Cortex of kidney (tissue), 1 donor: ENCODE measurements at places on chromosomes 12 and 14.

DNA sequence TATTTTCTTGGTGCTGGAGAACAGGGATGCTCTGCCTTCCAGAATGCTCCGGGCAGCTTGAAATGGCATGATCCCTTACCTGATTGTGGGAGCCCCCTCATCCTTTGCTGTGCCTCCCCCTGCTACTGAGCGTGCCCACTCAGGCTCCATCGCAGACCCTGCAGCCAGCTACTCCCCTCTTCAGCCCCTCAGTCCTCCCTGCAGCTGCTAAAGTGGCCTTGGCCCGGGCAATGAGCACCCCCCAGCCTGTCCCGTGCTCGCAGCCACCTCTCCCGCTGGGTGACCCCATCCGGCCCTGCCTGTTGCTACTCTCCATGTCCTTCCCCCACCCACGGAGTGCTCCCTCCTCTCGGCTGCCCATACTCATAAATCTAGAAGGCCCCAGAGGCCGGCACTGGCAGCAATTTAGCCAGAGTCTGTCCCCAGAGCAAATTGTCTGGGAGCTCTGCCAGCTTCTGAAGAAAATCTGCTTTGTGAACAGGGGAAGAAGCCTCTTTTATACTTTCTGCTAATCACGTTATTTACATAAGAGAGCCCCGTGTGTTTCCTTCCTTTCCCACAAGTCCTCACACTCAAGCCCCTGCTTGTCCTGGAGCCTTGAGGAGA, 143.7 kb upstream of the FRMD6 start:
- DNase-seq: no peak

DNA sequence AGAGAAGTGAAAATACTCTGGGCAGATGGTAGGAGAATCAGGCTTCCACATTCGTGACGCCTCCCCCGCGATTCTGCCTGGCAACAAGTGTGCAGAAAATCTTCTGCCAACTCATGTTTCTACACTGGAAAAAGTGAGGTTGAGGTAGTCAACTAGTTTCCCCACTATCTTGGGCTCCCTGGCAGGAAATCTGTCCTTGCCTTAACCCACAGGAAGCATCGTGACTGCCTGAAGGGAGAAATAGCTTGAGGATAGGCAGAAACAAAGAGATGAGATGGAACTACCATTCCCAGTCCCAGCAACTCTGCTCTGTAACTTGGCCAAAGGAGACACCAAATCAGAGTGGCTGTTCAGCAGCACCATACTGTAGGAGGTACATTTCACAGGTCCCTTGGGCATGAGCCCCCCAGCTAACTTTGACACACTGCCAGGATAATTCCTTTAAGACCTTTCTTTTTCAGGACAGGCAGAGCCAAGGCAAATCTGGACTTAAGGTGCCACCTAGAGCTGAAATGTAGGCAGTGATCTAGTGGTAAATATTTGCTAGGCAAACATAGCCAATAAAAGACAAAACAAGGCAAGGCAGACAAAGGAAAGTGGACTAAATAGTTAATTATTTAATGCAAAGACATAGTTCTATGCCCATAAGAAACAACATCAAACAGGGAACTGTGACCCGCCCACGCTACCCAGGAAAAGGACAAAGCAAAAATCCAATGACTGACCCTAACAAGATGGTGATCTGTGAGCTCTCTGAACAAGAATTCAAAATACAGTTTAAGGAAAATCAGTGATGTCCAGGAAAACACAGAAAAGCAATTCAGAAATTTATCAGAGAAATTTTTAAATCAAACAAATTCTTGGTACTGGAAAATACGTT, 205.1 kb downstream of the PTPRO start:
- no peak for DNase-seq

DNA sequence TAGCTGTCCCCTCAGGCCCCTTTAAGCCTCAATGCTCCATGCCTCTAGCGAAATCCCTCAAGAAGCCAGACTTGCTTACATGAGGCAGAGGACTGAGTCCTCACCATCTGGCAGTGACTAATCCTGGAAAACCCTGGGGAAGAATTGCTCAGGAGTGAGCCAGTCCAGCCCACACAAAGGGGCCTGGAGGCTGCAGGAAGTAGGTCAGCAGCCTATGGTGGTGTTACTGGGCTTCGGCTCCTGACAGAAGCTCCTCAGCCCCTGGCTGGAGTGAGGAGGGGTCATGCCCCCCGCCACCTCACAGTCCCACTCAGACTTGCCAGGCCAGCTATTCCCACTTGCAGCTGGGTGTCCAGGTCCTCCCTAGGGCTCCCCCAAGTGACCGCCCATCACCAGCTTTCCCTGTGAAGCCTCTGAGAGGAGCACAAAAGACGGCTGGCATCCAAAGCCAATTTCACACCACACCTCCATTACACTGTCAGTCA, 250.5 kb downstream of the DPF3 start:
- DNase-seq: no peak

DNA sequence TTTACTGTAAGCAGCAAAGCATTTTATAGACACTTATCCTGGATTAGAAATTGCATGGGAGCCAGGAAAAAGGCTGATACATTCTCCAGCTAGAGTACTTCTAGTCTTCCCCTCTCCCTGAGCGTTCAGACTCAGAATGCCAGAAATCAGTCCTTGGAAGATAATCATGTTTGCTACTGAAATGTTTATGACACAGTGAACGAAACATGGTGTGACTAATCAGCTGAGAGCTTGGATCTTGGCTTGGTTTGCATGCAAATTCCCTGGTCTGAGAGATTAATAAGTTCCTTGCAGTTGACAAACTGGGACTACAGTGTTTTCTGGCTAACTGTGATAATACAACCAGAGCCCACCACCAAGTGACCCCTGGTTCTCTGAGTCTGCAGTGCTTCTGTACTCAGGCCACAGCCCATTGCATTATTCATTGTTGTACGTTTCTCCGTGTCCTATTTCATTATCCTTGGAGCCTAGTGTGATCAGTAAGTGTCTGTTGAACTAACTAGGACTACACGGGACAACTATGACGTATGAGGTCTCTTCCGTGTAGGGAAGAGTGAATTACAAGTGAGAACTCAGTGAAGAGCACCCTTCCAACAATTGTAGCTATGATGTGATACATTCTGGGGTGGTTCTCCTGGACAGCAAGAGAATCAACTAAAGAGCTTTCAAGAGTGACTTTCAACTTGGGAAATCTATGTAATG, 34.6 kb upstream of the EVL start:
- DNase-seq: no peak

DNA sequence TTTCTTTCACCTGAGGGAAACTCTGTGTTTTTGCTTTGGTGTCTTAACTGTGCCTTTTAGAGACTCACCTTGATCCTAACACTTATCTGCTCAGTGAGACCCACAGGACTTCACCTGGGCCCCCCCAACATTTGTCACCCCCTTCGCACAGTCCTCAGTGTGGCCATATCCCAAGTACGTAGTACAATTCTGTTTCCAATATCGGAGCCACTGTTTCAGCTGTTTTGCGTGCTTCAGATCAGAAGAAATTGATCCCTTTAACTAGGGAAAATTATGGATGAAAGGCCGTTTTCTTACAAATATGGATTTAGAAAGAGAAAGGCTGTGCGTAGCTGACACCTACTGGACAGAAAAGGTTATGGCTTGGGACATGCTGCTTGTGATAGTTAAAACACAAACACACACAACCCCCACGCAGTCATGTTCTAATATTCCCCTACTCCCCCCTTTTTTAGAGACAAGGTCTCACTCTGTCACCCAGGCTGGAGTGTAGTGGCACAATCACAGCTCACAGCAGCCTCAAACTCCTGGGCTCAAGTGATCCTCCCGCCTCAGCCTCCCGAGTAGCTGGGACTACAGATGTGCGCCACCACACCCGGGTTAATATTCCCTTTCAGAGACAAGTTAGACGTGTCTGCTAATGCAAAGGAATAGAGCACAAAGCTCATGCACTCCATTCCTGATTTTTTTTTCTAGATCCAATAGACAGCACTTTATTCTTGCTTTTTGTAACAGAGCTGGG, 3.6 kb upstream of the SLC7A8 start:
- DNase-seq: no peak

GRCh38 chr14:63470962-63471793, 72.0 kb downstream of the PPP2R5E start:
- DNase-seq: no peak

- DNase-seq: no peak
Measured at GRCh38 chr12:82130762-82131161, 227.4 kb downstream of the CCDC59 start.

GRCh38 chr12:92757597-92758121, 54.9 kb downstream of the PLEKHG7 start:
- DNase-seq: no peak

GRCh38 chr14:101225157-101226152, 321.9 kb upstream of the RTL1 start:
- DNase-seq: no peak

GRCh38 chr14:26525085-26525484, 72.7 kb downstream of the NOVA1 start:
- DNase-seq: no peak

DNA sequence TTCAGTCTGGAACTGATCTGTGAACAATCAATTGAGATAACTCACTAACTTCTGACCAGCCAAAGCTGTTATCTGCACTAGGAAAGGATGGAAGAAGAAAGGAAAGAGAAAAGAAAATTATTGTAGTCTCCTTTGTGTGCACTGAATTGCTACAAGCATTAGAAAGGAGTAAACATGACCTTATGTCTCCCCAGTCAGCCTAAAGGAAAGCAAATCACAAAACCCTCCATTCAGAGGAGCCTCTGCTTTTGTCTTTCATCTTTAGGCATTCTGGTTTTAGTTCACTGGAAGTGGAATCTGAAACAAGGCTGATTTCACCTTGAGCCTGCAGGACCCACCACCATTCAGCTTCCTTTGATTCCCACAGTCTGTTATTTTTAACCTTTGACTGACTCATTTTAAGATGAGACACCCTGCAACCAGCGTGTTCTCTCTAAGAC, 26.0 kb downstream of the TBX3 start:
- no peak for DNase-seq

DNA sequence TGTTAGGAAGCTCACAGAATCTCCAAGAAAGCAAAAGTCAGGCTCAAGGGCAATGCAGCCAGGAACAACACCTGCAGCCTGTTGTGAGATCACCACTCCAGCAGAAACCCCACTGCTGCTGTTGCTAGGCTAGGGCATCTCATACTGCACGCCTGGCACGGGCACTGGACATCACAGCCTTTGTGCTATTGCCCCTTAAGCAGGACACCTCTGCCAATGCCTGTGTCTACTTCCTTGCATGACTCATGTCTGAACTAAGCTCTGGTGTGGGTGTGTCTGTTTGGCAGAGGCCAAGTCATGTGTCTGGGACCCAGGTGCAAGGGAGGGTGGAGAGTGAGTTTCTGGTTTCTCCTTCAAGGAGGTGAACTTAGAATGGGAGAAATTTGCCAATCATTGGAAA, 10.0 kb upstream of the DDX47 start:
- no peak for DNase-seq

DNA sequence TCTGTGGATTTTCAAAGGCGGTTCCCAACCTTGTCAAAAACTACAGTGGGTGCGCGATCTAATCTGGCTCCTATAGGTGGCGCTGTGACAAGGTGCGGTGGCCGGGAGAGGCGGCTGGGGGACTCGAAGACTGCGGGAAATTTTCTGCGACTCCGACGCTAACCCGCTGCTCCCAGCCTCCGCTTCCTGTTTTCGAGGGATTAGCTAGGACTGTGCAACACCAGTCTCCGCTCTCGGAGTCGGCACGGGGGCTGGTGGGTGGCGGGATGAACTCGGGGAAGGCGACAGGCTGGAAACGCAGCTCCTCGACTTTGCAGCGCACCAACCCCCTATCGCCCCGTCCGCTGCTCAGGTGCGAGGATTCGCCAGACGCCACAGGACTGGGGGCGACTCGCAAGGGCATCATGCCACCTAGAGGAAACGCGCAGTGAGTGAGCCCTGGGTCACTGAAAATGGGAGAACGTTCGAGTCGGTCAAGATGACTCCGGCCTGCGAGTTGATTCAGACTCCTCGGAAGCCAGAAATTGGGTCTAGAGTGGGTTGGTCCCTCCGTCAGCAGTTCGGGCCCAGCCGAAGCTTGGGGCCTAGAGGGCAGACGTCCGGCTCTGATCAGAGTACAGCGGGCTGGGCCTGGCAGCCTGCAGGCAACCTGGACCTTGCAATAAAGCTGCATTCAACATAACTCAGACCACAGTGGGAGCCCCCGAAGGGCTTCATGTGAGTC, 5.5 kb upstream of the PAX9 start:
- no peak for DNase-seq

- no peak for DNase-seq
Measured at GRCh38 chr12:88993651-88994050, 358.6 kb downstream of the DUSP6 start.

DNA sequence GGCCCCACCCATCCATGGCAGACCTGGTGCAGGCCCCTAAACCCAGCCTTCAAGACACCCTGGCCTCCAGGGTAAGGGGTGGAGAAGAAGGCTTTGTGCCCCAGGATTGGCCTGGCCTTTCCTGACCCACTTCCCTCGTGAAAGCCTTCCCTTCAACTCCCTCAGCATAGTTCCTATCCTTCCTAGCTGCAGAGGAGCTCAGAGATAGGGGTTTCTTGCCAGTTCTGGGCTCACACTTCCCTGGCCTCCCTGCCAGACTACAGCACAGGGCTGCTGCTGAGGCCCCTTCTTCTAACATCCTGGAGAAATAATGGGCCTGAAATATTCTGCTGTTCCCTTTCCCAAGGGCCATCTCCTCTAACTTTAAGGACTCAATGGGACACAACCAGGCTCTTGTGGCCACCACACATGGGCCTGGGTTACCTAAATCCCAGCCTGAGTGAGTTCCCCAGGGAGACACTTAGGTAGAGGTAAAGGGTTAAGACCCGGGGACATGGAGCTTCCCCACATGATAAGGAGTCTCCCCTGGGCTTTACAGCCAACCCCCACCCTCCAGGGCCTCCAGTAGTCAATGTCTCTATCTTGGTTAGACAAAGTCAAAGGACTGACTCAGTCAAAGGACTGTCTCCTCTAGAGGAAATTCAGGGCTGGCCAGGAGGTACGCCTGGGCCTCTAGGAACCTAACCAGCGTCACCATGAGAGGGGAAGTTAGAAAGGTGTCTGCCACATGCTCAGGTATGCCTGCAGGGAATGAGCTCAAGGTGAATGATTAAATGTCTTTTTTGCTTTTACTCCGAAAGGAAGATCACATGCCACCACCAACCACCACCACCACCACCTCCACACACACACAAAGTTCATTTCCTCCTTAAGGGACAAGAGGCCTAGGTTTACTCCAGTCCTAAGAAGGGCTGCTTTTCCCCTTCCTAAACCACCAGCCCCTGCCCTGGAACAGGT, 7.1 kb downstream of the ZFP36L1 start:
- no peak for DNase-seq

- DNase-seq: no peak
Measured at GRCh38 chr14:94050231-94050880, 24.2 kb downstream of the OTUB2 start.

- no peak for DNase-seq
Measured at GRCh38 chr14:86714153-86714552, 1184.2 kb downstream of the FLRT2 start.

GRCh38 chr14:34329301-34329700, 132.7 kb downstream of the SPTSSA start:
- DNase-seq: no peak

GRCh38 chr14:46352844-46353243, 298.7 kb downstream of the RPL10L start:
- DNase-seq: no peak

DNA sequence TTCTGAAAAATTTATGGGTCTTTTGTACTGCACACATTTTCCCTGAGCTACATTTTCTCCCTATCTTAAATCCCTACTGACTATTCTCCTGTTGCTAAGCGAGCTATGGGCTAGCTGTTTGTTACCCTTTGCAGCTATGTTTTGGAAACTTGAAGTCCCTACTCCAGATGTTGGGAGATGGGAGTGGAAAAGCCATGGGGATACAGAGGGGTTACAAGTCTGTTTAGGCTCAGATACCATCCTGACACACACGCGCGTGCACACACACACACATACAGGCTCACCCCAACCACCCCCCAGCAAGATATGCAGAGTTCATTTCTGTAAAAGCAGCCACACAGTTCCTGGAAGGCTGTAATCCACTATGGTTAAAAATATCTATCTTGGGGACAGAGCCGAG, 15.8 kb downstream of the ATP5MC2 start:
- DNase-seq: no peak
